ENCODE measurements at places on chromosomes 13 and 19. TPM values are rescaled to one million over a fixed set of nuclear protein-coding genes. Genes with fewer than 3 reads are reported as not detected.

PALM3 gene
- total RNA-seq = 8.1 TPM

NLRP7 gene
- total RNA-seq = 0.98 TPM

RFXANK gene
- 103 TPM for total RNA-seq

TMPRSS9 gene
- 0.41 TPM for total RNA-seq

EPN1 gene
- 121 TPM for total RNA-seq

PAK4 gene
- 52.1 TPM for total RNA-seq
